HEK293T (cell line): ENCODE measurements at places on chromosomes 11 and 22.

DNA sequence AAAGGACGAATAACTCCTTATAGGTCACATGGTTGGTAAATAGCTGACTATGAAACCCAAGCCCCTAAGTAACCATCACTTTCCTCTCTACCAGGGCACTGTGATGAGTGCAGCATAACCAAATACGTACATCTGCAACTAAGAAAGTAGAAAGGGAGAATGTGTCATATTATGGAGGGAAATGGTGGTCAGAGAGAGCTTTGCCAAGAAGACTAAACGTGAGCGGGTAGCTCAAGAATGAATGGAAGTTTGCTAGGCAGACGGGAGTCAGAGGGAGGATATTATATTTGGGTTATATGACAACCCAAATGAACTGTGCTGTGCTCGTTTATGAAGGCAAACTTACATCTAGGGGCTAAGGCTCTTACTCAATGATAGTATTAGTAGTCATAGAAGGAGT is 537.3 kb downstream of the OPCML start:
- no peak for DNase-seq

GRCh38 chr11:119509969-119510401 is 87.0 kb upstream of the THY1 start:
- DNase-seq, result no peak

DNA sequence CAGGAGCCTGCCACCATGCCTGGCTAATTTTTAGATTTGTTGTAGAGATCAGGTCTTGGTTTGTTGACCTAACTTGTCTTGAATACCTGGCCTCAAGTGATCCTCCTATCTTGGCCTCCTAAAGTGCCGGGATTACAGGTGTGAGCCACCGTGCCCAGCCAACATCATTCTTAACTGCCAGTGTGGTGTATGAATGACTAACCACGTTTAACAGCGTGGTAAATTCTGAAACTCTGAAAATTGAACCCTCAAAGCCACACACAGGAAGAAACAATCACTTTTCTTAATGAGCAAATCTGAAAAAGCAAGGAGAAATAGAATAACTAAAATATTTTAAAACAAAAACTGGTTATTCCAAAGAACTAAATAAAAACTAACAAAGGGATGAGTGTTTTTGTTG is 7.4 kb downstream of the TMEM9B start:
- DNase-seq, result no peak

DNA sequence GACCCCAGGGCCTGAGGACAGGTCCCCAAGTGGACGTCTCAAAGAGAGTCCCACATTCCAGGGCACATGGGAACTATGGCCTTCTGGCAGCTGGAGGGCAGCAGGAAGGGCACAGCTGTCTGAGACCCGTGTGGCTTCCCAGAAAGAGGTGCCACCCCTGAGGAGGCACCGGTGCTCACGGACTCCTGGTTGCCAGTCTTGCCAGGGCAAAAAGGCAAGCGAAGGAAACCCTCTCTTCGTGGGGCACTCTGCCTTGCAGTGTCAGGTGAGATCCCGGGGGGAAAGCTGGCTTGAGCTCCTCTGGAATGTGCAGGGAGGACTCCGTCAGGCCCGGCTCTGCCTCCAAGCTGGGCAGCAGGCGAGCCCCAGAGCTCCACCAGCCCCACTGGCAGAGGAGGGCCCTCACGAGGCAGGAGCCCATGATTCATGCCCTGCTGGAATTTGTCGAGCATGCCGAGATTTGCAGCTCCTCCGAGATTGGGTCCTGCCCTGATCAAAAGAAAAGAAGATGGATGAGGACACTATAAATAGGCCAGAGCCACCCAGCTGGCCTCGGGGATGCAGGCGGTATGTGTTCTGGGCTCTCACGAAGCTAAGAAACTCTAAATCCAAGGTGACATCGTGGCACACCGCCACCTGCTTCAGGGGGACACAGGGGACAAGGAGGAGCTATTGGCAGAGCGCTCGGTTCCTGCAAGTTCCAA is 9.9 kb upstream of the CELSR1 start:
- no peak for DNase-seq

GRCh38 chr22:50011447-50012210 is 936 bp downstream of the IL17REL start:
- DNase-seq, result no peak

DNA sequence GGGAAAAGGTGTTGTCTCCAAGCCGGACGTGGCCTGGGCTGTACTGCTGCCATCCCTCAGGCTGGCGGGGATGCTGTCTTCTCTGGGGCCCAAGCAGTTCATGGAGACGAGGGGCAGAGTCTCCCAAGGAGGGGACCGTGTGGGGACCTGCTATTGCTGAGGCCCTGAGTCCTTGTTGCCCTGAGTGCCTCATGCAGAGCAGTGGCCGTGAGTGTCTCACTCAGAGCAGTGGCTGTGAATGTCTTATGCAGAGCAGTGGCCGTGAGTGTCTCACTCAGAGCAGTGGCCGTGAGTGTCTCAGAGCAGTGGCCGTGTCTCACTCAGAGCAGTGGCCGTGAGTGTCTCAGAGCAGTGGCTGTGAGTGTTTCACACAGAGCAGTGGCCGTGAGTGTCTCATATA is 54.7 kb downstream of the GRAMD4 start:
- DNase-seq, result no peak

DNA sequence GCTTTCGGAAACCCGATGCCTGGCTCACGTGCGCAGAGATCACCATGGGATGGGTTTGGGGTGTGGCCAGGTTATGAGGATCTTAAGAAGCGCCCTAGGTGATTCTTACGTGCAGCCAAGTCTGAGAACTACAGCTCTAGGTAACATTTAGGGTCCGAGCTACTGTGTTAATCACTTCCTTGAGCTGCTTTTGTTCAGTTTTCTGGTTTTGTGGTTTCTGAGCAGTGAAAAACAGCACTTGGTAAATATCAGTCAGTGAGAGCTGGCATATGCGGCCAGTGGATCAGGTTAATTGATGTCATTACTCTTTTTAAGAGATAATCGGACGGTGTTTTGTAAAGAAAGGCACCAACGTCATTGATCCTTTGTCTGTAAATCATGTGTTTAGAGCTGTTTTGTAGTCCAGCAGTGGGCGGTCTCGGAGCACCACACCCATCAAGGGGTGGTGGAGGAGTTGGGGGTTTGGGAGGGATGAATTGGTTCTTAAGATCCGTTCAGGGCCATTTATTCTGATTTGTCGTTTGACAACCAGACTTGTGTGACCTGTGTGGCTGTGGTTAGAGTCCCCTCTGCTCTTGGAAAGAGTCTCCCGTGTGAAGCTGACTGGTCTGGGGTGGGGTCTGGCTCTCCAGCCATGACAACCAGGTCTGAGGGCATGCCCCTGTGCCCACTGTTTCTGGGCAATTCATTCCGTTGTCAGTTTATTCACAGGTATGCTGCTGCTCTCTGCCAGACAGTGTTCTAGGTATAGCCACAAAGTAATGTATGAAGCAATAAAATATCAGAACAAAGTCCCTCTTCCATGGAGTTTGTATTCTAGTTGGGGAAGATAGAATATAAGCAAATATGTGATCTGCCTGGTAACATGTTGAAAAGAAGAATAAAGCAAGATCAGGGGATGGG is 61.9 kb upstream of the SORL1-AS1 start:
- DNase-seq, result no peak

- no peak for DNase-seq
These were observed 15.7 kb downstream of the BARX2 start for GRCh38 chr11:129391360-129391759.

DNA sequence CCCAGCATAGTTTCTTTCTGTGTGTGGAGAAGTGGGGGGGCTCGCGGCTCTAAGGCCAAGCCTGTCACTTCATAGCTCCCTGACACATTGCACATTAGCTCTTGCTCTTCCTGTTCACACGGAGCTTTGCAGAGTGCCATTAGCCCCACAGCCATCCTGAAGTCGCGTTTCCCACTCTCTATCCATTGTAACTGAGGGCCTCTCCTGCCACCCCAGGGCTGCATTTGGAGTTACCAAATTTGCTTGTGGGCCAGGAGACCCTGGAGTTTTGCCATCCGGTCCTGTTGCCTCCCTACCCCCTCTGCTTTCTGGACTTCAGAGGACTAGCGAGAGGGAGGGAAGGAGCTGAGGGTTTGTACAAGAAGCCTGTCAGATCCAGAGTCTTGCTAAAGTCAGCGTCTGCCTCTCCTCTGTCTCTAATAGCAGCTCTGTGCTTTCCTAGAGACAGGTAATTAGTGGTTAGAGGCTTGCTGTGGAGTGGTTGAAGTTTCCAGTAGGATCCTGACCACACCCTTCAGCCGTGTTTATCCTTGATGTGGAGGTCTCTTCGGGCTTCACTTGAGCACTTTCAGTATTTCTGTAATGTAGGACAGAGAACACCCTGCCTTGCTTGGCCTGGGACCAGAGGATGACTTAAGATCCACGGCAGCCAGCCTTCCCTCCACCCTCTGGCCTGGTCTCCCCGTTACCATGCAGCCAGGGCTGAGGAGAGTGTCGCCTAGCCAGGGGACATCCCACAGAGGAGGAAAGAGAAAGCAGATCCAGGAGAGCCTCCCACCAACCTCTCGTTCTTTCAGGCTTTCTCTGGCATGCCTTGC is 14.1 kb downstream of the DCPS start:
- no peak for DNase-seq

DNA sequence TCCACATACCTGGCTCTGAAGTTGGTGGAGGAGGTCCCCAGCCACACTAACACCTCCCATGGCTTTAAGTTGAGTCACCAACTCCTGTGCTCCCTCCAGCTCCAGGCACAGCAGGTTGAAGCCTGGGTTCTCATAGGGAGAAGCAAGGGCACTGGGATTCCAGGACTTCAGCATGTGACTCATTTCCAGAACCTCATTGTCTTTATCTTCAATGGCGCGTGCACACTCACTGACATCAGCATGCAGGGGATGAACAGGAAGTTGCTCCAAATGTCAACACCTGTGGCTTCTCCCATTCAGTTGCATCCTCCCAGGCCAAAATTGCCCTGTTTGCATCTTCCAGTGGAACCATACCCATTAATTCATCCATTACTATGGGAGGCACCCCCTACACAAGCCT is 5.8 kb upstream of the UBQLNL start:
- DNase-seq, result no peak

DNA sequence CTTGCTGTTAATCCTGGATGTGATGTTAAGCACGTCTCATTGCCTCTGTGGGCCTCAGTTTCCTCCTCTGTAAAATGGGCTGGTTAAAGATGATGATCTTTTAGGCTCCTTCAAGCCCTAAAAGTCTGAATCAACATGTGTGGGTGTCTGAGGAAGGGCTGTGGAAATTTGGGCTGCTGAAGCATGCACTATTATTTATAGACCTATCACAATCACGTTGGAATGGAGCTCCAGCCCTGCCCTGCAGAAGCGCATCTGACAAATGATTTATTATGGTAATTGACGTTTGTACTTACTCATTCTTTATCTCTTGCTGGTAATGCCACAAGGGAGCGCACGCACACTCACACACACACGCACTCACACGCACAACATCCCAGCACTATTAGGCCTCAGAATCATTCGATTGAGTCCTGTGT is 20.4 kb downstream of the P2RX3 start:
- DNase-seq, result no peak

DNA sequence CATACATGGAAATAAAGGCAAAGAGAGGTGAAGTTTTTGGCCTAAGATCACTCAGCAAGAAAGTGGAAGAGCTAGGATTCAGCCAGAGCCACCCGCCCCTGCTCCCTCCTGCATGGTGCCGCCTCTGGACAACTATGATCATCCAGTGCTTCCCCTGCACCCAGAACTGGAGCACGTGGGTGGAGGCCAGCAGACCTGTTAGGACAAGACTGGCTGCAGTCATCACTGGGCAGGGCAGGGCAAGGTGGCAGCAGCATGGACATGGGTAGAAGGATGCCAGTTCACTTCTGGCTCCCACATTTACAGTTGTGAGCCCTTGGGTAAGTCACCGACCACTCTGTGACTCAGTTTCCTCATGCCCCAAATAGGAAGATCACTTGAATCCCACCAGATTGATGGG is 131.0 kb downstream of the FBXO7 start:
- DNase-seq, result no peak

DNA sequence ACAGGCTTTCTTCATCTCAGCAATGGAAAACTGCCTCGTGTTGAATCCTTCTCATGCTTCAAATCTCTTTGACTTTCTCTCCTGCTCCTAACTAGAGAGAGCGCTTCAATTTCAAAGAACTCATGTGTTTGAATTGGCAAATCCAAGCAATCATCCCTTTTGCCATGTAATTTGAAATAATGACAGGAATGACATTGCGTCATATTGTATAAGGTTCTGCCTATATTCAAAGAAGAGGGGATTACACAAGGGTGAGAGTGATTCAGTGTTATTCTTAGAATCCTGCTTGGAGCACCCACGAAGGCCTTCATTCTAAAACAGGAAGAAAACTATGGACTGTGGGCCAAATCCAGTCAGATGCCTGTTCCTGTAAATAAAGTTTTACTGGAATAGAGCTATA is 720.6 kb downstream of the JRKL start:
- DNase-seq, result no peak

DNA sequence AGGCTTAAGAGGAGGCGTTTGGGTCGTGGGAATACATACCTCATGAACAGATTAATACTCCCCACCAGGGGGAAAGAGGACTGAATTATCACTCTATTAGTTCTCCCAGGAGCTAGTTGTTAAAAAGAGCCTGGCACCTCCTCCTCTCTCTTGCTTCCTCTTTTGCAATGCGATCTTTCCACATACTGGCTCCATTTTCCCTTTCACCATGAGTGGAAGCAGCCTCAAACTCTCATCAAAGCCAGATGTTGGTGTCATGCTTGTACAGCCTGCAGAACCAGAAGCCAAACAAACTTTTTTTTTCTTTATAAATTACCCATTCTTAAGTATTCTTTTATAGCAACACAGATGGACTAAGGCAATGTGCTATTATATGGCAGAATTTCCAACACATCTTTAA is 258.5 kb downstream of the FAM76B start:
- no peak for DNase-seq

- no peak for DNase-seq
These were observed 30.5 kb upstream of the CYP2D6 start for GRCh38 chr22:42160830-42161696.

DNA sequence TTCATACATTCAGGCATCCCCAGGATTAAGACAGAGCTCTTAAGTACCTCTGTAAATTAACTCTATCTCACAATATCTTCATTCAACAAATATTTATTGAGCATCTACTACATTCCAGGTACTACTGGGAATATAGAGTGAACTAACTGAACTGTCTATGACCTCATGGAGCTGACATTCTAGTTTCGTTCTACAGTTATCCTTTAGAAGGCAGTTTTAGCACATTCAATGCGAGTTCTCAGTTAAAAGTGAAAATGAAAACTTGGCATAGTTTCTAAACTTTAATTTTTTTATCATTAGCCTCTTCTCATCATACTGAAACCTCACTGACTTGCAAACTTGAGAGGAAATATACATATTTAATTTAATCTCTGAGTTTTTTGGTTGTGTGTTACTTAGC is 10.7 kb upstream of the MS4A6E start:
- DNase-seq, result no peak

GRCh38 chr11:111913997-111914396 is 1.5 kb downstream of the HSPB2 start:
- DNase-seq, result no peak

GRCh38 chr11:132858223-132858622 is 674.1 kb downstream of the OPCML start:
- DNase-seq, result peak; percentile 10
